ENCODE measurements at places on chromosomes 1 and 21.

DNA sequence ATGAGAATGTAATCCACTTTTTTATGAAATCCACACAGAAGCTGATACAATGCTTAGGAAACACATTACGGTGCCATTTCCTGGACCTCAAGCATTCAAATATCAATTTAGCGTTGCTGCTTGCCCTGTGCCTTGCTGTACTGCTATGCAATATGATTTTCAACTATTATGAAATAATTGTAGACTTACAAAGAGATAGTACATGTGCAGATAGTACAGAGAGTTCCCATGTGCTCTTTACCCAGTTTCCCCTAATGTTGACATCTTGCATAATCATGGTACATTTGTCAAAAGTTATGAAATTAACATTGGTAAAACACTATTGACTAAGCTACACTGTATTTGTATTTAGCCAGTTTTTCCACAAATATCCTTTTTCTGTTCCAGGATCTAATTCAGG is 37.7 kb upstream of the PTBP2 start:
- DNase-seq = no peak

DNA sequence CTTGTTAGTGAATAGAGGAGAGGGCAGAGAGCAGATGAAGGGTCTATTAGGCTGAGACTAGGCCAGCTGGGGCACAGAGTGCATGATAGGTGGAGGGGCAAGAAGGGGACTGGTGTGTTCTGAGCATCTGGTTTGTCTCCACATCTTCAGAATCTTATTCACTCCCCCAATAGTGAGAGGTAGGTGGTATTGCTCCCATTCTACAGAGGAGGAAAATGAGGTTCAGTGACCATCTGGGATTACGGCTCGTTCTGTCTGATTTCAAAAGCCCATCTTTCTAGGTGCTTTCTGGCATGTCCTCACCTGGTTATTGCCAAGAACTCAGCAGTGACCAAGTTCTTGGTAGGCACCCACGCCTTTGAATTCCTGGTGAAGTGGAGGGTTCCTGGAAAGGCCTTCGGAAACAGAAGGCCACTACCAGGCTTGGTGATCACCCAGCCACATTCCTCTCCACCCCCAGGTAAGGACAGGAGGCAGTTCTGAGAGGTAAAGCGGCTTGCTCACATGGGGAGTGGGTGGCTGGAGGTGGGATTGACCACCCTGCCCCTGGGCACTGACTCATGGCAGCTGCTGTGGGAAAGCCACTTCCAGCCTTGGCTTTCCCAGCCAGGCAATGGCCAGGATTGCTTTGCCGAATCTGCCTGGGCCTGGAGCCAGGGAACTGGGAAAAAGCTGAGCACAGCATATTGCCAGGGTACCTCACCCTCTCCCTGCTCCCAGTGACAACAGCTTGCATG is 18.8 kb upstream of the CITED4 start:
- DNase-seq = no peak

DNA sequence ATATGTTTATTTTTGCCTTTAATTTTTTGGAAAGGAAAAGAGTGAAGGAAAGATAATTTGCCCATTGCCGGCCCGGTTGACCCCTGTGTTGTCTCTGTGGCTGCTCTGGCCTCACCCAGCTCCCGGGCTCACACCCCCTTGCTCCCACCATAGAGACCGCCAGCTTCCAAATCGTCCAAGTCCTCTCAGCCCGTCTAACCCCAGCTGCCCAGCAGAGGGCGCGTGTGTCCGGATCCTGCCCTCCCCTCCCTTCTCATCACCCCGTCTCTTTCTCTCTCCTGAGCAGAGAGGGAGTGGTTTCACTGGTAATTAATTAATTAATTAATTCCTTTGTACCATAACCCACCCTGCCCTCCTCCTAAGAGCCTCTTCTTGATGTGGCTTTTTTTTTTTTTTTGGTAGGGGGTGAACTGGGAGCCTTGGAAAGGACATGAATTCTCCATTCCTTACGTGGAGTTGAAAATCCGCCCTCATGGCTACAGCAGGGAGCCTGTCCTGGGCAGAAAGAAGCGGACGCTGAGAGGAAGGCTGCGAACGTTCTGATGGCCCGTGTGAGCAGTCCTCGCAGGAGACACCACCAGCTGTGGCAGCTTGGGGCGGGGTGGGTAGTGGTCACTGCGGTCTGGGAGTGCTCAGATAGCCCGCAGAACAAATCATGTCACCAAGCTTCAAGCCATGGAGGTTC is 45.9 kb downstream of the KIAA0040 start:
- DNase-seq = peak; percentile 34

DNA sequence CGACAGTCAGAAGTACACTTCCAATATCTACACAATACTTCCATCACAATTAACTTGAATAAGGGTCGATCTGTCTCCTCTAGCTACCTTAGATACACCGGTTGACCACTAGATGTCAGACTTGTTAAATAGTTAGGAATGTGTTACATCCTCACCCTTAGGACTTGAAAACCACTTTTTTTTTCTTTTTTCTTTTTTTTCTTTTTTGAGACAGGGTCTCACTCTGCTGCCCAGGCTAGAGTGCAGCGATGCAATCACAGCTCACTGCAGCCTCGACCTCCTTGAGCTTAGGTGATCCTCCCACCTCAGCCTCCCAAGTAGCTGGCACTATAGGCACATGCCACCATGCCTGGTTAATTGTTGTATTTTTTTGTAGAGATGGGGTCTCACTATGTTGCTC is 120.4 kb upstream of the GREM2 start:
- DNase-seq = peak; percentile 1

DNA sequence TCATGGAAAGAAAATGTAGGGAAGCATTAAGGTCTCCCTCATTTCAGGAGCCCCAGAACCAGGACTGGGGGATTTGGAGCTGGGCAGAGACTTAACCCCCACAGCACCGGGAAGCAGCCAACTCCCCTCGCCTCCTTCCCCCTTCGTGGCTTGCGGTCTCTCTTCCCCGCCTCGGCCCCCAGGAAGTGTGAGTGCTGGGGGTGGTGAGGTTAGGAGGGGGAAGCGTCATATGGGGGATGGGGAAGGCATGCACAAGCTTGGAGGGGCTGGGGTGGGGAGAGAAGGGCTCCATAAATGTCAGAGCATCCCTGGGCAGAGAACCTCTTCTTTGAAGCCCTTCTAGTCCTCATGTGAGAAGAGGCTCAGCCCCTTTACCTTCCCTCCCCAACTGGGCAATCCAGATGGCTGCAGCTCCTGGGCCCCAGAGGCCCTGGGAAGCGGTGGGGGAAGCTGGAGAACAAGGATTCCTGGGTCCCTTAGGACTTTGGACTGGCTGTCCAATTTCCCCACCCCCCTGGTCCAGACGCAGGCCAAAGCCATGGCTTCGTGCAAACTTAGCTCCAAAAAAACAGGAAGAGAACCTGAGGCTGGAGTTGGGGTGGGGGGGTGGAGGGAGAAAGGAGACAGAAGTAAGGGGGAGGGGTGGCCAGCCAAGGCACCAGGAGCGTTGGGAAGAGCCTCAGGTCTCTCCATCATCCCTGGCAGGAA is 7.8 kb downstream of the ZBTB7B start:
- peak; percentile 36 for DNase-seq

- DNase-seq = no peak
Measured at GRCh38 chr1:233791721-233792120, 112.8 kb upstream of the SLC35F3 start.

- no peak for DNase-seq
Measured at GRCh38 chr21:29726044-29726443, 213.8 kb downstream of the GRIK1 start.

DNA sequence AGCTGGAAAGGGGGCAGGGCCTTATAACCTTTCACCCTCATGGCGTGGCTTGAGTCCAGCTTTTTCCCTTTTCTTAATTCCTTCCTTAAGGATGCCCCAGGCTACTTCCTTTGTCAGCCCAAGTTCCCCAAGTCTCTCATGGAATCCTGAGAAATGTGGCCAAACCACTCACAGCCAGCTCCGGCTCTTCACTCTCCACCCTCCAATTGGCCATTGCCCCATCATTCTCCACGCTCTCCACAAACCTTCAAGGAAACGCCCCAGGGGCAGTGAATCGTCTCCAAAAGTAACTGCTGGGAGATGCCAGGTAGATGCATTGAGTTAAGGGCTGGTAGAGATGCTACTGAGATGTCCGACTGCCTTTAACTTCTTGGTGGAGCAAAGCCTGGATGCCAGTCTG is 113.5 kb upstream of the CD34 start:
- no peak for DNase-seq

DNA sequence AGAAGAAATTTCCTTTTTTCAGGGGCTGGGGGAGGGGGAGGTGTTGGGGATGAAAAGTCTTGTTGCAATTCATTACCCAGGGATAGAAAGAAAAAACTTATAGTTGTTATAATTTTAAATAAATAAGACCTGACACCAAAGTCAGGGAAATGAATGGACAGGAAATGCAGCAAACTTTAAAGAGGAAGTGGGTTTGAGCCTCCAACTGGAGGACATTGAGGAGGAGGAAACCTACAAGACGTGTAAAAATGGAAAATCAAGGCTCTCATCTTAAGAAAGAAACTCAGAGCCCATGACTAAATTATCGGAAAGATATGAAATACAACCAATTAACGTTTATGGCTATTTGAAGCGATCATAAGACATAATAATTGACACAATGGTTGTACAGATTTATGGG is 54.4 kb downstream of the NIBAN1 start:
- DNase-seq = no peak

- no peak for DNase-seq
Measured at GRCh38 chr1:15051882-15052528, 101.5 kb upstream of the TMEM51 start.

DNA sequence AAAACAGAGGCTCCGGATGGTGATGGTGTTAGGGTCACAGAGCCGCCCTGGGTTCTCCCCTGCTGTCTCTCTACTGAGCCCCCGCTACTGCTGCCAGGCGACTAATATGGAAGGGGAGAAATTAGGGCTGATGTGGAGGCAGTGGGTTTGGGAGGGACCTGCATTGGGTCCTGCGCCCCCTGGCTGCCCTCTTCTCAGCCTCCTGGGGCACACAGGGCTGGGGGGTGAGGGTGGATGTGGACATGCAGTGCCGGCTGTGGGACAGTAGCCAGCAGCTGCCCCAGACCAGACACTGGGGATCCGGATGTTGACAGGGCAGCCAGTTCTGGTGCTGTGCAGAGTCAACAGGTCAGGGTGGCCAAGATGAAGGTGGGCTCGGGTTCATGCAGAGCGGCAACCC is 1.5 kb upstream of the CLCNKB start:
- no peak for DNase-seq

DNA sequence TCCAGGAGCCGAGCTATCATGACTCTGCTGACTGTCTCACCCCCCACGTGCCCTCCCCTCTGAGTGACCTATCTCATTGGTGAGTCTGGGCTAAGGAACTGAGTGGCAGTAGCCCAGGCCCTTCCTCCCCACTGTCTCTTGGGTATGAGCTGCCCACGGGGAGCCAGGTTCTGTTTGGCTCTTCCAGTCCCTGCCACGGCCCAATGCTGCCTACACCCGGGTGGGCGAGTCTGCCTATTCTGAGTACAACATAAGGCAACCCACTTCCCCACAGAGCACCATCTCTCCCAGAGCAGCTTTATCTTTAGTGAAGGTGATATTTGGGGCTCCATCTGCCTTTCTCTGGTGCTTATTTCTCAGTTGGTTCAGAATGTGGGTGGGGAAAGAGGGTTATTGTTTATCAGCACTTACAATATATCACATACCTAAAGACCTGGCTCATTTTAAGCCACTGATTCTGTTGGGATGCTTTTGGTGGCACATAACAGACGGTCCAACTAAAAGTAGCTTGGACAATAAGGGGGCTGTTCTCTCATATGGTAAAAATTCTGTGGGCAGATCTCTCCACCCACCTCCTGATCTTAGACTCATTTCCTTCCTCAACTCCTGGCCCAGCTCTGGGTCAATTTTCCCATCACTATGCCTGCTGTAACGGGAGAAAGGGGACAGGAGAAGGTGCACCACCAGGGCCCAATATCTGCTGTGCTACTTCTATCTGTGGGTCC is 27.7 kb upstream of the VWA5B1 start:
- no peak for DNase-seq

DNA sequence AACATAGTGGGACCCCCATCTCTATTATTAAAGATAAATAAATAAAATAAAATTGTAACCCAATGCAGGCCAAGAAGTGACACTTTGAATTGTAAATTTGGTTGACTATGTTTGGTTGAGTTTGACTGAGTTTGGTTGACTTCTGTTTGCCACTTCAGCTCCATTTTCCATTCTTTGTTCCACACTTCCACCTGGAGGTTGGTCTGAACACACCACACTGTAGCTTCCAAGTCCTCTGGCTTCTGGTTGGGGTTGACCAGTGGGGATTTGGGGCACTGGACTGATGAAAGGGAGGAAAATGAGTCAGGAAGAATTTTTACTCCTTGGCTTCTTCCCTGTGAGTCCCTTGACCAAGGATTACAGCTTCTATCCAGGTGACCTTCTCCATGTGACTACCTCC is 40.6 kb upstream of the DIPK1A start:
- no peak for DNase-seq

GRCh38 chr1:39632682-39633417 is 6.6 kb downstream of the HEYL start:
- DNase-seq = no peak

- DNase-seq = no peak
Measured at GRCh38 chr1:2624735-2625300, 8.0 kb downstream of the MMEL1 start.

DNA sequence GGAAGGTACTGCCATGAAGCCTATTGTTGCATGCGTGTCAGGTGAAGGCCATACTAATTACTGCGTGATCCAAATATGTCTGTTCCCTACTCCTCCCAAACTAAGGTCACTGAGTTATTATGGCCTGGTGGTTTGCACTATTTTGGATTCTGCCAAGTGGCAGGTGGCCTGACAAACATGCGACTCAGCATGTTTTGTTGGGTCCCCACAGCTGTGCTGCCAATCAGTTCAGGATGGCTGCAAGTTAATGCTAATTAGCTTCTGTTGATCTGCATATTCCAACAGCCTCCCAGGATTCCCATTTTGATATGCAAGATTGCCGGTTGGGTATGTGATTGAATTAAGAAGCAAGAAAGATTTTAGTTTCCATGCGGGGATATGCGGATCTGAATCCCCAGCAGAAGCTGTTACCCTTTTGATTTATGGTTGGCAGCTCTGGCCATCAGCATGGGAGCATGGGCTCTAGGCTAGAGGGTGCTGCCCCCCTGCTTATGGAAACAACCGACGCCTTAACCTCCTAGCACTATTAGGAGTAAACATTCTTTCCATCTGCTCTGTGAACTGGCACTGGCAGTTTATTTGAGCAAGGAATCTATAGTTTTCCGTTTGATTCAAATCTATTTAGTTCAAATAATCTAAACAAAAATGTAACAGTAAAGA is 429.8 kb upstream of the C1orf87 start:
- DNase-seq = no peak

- DNase-seq = no peak
Measured at GRCh38 chr1:36836196-36836883, 198.0 kb downstream of the GRIK3 start.

DNA sequence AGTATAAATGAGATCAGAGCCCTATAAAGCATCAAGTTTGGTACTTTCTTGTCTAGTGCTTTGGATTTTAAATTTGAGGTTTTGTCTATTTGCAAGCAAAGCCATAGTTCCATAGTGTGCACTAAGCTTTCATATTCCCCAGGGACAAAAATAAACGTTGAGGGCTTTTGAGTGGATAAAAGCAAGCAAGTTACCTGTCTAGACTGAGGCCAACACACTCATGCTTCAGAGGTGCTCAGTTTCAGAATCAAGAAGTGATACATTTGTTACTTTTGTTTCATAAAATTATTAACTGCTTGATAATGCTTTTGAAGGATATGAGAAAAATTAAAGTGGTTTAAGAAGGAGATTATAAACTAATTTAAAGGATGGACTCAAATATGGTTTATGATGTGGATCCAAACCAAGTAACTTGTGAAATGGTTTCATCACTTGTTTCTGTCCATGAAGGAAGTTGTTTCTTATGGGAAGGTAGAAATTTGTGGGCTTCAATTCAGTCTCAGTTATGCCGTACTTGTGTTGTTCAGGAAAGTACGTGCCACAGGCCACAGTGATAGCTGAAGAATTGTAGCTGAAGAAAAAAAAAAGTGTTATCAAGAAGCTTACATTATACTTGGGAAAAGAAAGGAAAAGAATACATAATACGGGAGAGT is 71.2 kb downstream of the CHRM3 start:
- DNase-seq = no peak

All from central memory CD4-positive, alpha-beta T cell (primary cell).